Epithelial cell of alveolus of lung (primary cell): ENCODE measurements at places on chromosomes 2 and 18. TPM values are rescaled to one million over a fixed set of nuclear protein-coding genes. Genes with fewer than 3 reads are reported as not detected.

The DCDC2C gene
- total RNA-seq, result not detected in 2 replicates

The STARD6 gene
- not detected in 2 replicates for total RNA-seq

The C2orf66 gene
- 0.24 TPM in 1 of 2 replicates, not detected in the other for total RNA-seq

The ARHGEF33 gene
- under 0.01 and 1.4 TPM in 2 replicates for total RNA-seq

The RBM44 gene
- total RNA-seq, result 0.08 TPM in 1 of 2 replicates, not detected in the other

The RSAD2 gene
- total RNA-seq, result 1.4 TPM in 1 of 2 replicates, not detected in the other

The TEX51 gene
- not detected in 2 replicates for total RNA-seq

The MOCOS gene
- 1.3 and 1.4 TPM in 2 replicates for total RNA-seq

The CUL3 gene
- 37.5 and 48.5 TPM in 2 replicates for total RNA-seq

The SAG gene
- total RNA-seq, result not detected in 2 replicates

The SKA1 gene
- 3.7 and 15.9 TPM in 2 replicates for total RNA-seq

The SCLY gene
- total RNA-seq, result 9.7 and 20.0 TPM in 2 replicates

The VWA3B gene
- not detected in 2 replicates for total RNA-seq

The AGXT gene
- total RNA-seq, result not detected in 2 replicates

The FAM228A gene
- total RNA-seq, result 0.08 and 0.39 TPM in 2 replicates

The RGPD8 gene
- 0.56 and 2.3 TPM in 2 replicates for total RNA-seq

The APOB gene
- total RNA-seq, result under 0.01 TPM in 1 of 2 replicates, not detected in the other

The WDR43 gene
- total RNA-seq, result 21.6 and 47.6 TPM in 2 replicates

The MAP3K19 gene
- not detected in 2 replicates for total RNA-seq

The ZNF532 gene
- total RNA-seq, result 36.6 and 45.7 TPM in 2 replicates

The DQX1 gene
- 0.39 TPM in 1 of 2 replicates, not detected in the other for total RNA-seq

The CHST10 gene
- total RNA-seq, result 11.6 and 19.7 TPM in 2 replicates

The CRYBA2 gene
- not detected in 2 replicates for total RNA-seq

The PDK1 gene
- 33.5 and 62.9 TPM in 2 replicates for total RNA-seq
